ENCODE measurements at places on chromosomes 7 and 10.

DNA sequence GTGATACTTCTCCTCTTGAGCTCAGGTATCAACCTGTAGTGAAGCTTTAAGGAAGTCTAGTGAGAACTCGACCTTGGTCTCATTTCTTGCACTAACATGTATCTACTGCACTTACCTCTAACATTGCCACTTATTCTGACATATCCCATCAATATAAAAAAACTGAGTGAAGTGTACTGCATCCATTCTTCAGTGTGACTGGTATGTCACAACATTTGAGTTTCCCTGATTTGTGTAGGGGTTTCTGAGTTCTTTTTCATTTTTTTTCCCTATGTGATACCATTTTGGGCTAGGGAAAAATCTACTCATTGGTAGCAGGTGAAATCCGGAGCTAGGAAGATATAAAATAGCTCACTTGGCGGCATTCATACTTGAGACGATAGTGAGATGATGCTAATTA, 274.3 kb downstream of the PRKG1 start:
- no peak for DNase-seq

- DNase-seq = no peak
These were observed 6.9 kb downstream of the CPA4 start for GRCh38 chr7:130299866-130300265.

DNA sequence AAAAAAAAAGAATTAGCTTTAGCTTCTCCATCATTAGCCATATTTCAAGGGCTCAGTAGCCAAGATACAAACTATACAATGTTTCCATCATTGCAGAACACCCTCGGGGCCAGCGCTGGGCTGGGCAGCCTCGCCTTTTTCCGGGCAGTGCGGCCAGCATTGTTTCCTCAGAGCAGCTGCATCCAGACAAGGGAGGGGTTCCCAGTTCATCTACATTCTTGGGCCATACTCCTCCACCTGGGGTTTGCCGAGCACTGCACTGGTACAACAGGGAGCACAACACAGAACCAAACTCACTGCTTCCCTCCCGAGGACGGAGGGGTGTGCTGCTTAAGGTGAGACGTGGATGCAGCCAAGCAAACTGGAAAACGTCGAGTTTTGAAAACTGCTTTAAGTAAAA, 2.4 kb upstream of the PKD1L1 start:
- DNase-seq = no peak

- no peak for DNase-seq
These were observed 79.9 kb downstream of the ELFN1 start for GRCh38 chr7:1749864-1750466.

- DNase-seq = no peak
These were observed 21.2 kb downstream of the PRSS37 start for GRCh38 chr7:141820067-141820466.

- DNase-seq = no peak
These were observed 35.5 kb downstream of the COA1 start for GRCh38 chr7:43693687-43694398.

DNA sequence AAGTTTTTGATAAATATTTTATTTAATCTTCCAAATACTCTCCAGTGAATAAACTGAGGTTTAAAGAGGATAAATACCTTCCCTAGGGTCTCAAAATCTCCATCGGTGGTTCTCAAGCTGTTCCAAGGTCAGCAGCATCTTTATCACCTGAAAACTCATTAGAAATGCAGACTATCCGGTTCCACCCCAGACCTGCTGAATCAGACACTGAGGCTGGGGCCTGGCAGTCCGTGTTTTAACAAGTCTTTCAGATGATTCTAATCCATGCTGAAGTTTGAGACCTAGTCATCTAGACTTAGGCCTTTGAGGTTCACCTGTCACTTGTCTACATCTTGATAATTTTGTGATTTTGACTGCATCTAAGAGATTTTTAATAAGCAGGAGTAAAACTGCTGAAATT, 37.5 kb downstream of the PLEKHA8 start:
- DNase-seq = no peak

- DNase-seq = no peak
These were observed 448.9 kb downstream of the TCERG1L start for GRCh38 chr10:130862626-130863025.

DNA sequence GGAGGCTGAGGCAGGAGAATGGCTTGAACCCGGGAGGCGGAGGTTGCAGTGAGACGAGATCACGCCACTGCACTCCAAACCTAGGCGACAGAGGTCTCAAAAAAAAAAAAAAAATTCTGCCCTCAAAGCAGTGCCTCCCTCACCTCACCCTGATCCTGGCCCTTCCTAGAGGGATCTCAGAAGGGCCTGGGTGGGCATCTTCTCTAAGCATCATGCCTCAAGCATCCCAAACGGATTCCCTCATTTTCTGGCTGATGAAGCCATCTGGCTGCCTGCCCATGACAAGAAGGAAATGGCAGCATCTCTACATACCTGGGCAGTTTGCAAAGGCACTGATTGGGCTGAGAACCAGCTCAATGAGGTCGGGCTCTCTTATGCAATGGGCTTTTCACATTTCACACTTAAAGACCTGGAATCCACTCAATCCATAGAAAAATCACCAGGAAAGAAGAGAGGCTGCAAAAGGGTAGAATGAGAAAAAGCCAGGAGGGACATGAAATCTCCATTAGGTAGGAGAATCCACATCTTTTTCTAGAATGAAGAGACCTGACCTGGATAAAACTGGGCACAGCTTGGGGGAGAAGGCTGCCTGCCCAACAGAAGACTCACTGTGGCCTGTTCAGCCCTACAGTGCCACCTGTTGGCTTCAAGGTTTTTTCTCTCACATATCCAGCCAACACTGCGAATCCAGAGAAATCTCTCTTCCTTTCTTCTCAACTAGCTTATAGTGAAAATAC, 48.1 kb downstream of the PDLIM1 start:
- DNase-seq = no peak

GRCh38 chr10:122311716-122312115, 40.6 kb downstream of the BTBD16 start:
- DNase-seq = no peak

GRCh38 chr10:43120929-43121314, 17.3 kb upstream of the CSGALNACT2 start:
- peak; percentile 22 for DNase-seq

- no peak for DNase-seq
These were observed 84.5 kb downstream of the HIF1AN start for GRCh38 chr10:100620087-100620835.

- no peak for DNase-seq
These were observed 136.3 kb upstream of the GNAI1 start for GRCh38 chr7:79998363-79998762.

DNA sequence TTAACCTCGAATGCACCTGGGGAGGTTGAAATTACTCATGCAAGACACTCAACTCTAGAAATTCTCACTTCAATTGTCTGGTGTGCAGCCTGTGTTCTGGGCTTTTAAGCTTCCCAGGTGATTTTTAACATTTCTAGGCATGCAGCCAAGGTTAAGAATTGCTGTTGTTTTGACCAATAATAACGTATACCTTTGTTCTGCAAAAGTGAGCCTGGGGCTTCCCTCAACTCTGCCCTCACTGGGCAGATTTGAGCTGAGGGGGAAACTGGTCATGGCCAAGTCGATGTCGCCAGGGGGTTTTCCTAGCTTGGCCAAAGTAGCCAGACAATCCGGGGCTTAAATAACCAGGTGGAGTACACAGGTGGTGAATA, 568 bp downstream of the PRSS2 start:
- DNase-seq = no peak

- no peak for DNase-seq
These were observed 151.0 kb downstream of the CHN2 start for GRCh38 chr7:29345590-29345989.

- no peak for DNase-seq
These were observed 59.3 kb downstream of the NUDCD3 start for GRCh38 chr7:44431091-44431608.

- DNase-seq = no peak
These were observed 772 bp downstream of the PRDX3 start for GRCh38 chr10:119177708-119178371.

GRCh38 chr10:125698481-125698998, 15.6 kb upstream of the TEX36 start:
- DNase-seq = no peak

- no peak for DNase-seq
These were observed 18.3 kb downstream of the CALHM2 start for GRCh38 chr10:103433858-103434257.

- no peak for DNase-seq
These were observed 59.8 kb upstream of the ZNRF2 start for GRCh38 chr7:30224511-30225062.

- no peak for DNase-seq
These were observed 99.0 kb upstream of the SMIM30 start for GRCh38 chr7:113217314-113217713.

- DNase-seq = no peak
These were observed 380.4 kb upstream of the SORCS1 start for GRCh38 chr10:107544706-107545520.

DNA sequence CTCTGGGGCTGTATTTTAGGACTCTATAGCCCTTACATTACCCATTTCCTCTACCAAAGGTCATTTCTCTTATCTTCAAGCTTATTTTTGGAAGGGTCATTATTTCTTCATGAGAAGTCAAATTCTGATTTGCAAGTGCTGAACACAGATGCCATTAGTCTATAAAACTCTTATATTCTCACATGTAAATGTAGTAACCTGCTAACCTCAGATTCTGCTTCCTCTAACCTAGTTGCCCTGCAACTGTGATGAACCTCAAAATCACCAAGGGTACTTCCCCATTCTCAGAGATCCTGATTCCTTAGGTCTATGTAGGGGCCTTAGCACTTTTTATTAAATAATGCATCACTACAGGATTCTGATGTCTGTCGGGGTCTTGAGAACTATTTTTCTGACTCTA, 6.3 kb downstream of the FAS start:
- DNase-seq = no peak

GRCh38 chr7:153443032-153443701, 609.0 kb upstream of the DPP6 start:
- DNase-seq = no peak

- no peak for DNase-seq
These were observed 45.7 kb downstream of the CREB3L2 start for GRCh38 chr7:137956183-137956582.

GRCh38 chr10:63391812-63392211, 74.0 kb downstream of the JMJD1C start:
- no peak for DNase-seq

GRCh38 chr7:2996141-2996540, 47.5 kb downstream of the CARD11 start:
- no peak for DNase-seq

- no peak for DNase-seq
These were observed 16.7 kb upstream of the KLF14 start for GRCh38 chr7:130750755-130751154.

DNA sequence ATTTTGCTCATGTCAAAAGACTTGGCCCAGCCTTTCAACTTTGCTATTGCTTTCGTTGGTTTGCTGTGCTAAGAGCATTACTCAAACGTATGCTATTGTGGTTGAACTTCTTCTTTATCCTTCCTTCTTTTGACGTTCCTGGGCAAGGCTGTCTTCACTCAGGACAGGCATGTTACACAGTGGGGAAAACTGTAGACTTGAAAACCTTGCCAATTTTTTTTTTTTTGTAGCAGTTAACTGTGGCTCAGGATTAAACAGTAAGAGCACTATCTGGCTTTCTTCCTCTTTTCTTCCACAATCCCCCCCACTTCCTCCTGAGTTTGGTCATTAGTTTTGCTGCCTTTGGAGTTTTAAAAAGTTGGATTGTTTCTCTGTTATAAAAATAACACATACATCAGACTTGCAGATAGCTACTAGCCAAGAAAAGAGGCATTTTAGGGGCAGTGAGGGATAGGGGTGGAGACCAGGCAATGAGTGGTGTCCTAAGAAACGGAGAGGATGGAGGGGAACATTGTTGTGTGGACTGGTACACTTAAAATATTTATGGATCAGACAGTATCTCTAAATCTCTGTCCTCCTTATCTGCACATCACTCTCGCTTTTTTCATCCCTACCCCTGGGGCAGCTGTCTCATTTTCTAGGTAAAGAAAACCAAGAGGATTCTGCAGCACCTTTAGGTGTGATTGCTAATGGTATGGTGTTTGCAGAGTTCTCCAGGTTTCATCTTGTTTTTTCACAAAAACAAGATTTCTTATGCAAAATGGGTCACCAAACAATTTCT, 181.7 kb downstream of the LRMDA start:
- no peak for DNase-seq

GRCh38 chr10:78316451-78316931, 282.8 kb downstream of the RPS24 start:
- no peak for DNase-seq

- DNase-seq = no peak
These were observed 221.5 kb downstream of the ADAM12 start for GRCh38 chr10:126166797-126167196.

DNA sequence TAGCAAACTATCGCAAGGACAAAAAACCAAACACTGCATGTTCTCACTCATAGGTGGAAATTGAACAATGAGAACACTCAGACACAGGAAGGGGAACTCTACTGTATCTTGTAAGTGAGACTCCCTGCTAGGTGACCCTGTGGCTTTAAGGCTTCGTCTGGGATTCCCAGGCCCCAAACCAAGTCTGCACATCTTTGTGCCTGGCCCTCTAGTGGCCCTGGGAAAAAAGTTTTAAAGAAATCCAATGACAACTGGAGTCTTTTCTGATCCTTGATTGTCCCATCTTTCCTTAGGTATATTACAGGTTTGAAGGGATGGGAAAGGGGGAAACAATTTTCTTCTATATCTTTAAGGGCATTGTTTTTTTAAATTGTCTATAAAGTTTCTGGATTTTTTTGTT, 10.6 kb upstream of the LIPM start:
- no peak for DNase-seq

DNA sequence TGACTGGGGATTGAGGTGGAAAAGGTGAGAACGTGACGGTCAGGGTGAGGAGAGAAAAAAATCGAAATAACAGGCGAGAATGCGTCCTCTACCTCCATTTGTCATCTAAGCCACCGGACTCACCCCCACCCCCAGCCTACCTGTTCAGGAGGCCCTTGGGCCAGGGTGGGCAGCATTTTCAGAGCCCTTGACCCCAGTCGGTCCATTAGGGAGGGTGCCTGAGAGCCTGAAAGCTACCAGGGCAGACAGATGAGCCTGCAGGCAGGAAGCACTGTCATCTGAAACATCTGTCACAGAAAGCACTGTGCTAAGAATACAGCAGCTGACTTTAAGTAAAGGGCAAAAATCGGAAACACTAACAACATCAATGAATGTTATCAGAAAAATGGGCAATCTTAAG, 47.0 kb downstream of the MAD1L1 start:
- DNase-seq = no peak

- DNase-seq = no peak
These were observed 92.9 kb downstream of the MYL10 start for GRCh38 chr7:101536232-101536631.

- no peak for DNase-seq
These were observed at the start of gene HK1 for GRCh38 chr10:69278446-69278963. Gene HK1 (plus strand): TSS chr10:69278496.

- no peak for DNase-seq
These were observed 74.4 kb downstream of the ANK3 start for GRCh38 chr10:60315311-60315710.

All from stimulated activated CD4-positive, alpha-beta T cell treated with anti-CD3 and anti-CD28 coated beads, Interleukin-15, amount 100 ng/mL, for 1 hour (primary cell).